Karpas-422 (cell line): ENCODE measurements at places on chromosomes 16 and 17. TPM values are rescaled to one million over a fixed set of nuclear protein-coding genes. Genes with fewer than 3 reads are reported as not detected.

The ADAD2 gene
- total RNA-seq = not detected in 2 replicates

The PRDM7 gene
- not detected in 2 replicates for total RNA-seq

The TBC1D3 gene
- total RNA-seq = 2.1 and 2.8 TPM in 2 replicates

The CD300C gene
- not detected in 2 replicates for total RNA-seq

The PTX4 gene
- not detected in 2 replicates for total RNA-seq

The NPIPA3 gene
- not detected in 2 replicates for total RNA-seq

The SRCAP gene
- 13.2 and 21.2 TPM in 2 replicates for total RNA-seq

The CBLN1 gene
- not detected in 2 replicates for total RNA-seq

The EMP2 gene
- not detected in 2 replicates for total RNA-seq

The SNAI3 gene
- total RNA-seq = 1.3 and 1.4 TPM in 2 replicates

The HBA2 gene
- total RNA-seq = not detected in 2 replicates

DNA sequence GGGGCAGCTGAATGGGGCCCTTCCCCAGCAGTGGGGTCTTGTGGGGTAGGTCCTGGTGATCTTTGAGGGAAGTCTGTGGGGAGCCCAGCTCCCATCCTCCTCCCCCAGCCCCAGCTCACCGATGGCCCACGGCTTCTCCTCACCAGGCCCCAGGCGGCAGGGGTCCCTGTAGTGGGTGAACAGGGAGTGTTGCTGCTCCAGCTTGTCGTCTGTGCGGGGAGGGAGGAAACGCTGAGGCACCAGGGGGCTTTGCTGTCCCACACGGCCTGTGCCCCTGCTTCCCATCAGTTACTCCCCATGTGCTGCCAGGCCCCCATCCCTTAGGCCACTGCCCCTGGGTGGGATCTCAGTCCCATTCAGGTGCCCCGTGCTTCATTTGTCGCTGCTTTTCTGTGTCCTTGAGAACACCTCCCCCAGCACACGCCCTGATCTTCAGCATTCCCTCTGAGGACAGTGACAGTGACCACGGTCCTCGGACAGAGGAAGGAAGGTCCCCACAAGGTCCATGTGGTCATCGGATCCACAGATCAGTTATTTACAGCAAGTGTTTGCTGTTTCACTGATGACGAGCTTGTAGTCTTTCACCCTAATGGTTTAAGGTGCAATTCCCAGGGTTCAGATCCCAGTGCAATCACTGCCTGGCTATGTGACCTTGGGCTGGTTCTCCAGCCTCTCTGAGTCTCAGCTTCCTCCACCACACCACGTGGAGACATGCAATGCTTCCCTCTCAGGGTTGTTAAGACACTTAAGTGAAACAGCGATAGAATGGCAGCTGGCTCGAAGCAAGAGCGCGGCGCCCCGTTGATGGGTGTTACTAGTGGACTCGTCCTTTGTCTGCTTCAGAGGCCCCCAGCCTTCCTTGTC is 53.1 kb downstream of the PRMT7 start:
- no peak for DNase-seq

DNA sequence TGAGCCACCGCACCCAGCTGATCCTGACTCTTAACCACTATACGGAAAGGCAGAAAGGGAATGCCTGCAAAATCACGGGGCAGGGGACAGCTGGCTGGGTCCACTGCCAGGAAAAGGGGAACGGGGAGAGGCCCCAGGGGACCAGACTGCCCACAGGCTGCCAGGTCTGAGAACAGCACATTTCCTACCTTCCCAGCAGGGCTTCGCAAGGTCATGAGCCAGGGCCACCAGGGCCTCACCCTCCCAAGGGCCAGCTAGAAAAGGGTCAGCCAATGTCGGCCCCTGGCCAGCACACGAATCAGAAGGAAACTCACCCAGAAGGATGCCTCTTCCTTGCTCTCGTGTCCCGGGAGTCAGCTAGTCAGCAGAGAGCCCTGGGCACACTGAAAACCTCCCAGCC is 118.4 kb downstream of the ZNF423 start:
- DNase-seq = no peak

DNA sequence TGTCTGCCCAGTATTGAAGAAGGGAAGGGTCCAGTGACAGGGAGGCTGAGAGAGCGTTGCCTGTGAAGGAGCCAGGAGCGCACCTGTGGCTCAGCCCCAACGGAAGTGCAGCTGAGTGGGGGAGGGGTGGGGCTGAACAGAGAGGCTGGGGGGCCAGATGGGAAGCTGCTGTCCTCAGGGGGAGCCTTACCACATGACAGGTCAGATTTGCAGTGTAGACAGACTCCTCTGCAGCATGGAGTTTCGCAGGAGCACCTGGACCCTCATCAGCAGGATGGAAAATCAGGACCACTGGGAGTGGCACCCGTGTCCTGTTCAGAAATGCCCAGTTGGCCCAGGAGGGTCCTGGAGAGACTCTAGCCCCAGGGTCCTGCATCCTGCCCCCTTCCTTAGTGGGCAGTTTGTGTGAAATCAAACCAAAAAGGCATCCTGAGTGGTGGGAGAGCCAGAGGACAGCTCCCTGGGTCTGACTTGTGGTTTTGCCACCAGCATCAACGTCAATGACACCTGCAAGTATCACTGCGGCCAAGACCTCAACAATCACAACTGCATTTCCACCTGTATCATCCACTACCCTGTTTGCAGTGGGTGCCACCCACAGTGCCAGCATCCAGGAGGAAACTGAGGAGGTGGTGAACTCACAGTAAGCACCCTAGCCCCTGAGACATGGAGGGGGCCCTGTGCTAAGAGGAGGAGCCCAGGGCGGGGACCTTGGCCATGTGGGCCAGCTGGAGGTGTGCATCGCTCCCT is 7.8 kb downstream of the CD300A start:
- no peak for DNase-seq

- no peak for DNase-seq
These were observed 205.3 kb downstream of the ZNF423 start for GRCh38 chr16:49650603-49651002.

DNA sequence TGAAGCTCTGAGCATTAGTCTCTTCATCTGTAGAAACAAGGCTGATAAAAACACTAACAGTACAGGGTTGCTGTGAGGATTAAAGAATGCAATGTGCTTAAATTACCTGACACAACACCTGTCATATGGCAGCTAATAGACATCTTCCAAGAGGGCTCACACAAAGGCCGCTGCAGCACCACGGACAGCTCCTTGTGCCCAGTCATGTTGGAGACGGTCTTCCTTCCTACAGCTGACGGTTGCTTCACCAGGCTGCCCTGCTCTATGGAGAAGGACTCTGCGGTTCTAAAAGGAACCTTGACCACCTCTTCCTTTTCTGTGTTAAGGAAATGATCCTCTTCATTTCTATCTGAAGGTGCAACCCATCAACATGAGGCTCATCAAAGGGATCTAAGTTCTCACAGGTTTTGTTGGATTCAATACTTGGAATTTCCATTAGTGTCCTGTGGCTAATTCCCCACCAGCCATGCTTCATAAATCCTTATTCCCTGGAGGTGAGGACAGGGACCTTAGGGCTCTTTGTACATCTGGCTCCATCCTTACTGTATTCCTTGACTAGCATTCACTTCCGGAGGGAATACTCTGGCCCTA is 138.9 kb upstream of the CES5A start:
- DNase-seq = peak; percentile 82

GRCh38 chr16:21638573-21638975 is 13.8 kb downstream of the IGSF6 start:
- no peak for DNase-seq

- DNase-seq = no peak
These were observed 79.0 kb downstream of the ANKRD11 start for GRCh38 chr16:89411335-89411850.

DNA sequence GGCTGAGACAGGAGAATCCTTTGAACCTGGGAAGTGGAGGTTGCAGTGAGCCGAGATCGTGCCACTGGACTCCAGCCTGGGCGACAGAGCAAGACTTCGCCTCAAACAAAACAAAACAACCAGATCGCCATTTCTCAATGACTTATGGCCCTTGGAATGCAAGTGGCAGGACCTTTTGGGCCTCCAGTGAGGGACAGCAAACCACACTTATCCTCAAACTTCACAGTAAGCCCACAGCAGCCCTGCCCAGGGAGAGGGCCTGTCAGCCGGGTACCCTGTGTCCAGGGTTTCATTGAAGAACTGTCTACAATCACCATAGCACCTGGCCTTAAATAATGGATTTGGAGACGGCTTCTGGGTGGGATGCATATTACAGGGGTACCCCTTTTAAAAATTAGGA is 11.7 kb downstream of the TRAF4 start:
- no peak for DNase-seq

- no peak for DNase-seq
These were observed 40.5 kb downstream of the USP7 start for GRCh38 chr16:8923199-8923598.

- peak; percentile 99 for DNase-seq
These were observed 1.9 kb upstream of the C16orf74 start for GRCh38 chr16:85752511-85753420.

GRCh38 chr16:52497067-52497816 is 49.7 kb downstream of the TOX3 start:
- DNase-seq = no peak

GRCh38 chr16:1071561-1072225 is 854 bp upstream of the SSTR5 start:
- DNase-seq = no peak

GRCh38 chr16:87317750-87318644 is 805 bp upstream of the C16orf95 start:
- peak; percentile 85 for DNase-seq

DNA sequence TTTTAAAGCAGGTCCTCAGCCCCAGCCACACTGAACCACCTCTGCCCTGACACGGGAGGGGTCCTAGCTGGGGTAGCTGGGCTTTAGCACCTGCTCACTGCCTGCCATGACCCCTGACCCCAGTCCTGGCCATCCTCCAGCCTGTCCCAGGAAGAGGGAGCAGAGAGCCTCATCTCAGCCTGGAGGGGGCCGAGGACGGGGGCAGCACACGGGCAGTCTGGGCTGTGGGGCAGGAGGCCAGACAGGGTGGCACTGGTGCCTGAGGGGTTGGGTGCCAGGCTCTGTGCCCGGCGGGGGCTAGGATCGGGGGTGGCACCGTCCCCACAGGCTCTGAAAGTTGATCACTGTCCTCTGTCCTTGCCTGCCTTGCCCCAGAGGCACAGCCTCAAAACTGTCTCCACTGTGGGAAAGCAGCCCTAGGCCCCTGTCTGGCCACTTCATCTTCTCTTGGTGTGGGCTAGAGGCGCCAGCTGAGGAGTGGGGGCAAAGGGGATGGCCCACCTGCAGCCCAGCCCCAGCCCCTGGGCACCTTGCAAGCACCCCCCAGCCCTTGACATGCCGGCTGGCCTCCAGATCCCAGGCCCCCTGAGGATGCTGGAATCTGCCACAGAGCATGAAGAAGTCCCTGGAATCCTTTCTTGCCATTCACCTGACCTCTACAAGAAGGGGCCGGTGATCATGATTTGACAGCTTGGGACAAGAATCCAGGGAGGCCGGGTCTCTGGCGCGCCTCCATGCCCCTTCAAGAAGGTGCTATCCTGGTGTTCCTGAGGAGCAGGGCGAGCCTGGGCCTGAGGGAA is 15.7 kb downstream of the ENDOV start:
- DNase-seq = no peak

DNA sequence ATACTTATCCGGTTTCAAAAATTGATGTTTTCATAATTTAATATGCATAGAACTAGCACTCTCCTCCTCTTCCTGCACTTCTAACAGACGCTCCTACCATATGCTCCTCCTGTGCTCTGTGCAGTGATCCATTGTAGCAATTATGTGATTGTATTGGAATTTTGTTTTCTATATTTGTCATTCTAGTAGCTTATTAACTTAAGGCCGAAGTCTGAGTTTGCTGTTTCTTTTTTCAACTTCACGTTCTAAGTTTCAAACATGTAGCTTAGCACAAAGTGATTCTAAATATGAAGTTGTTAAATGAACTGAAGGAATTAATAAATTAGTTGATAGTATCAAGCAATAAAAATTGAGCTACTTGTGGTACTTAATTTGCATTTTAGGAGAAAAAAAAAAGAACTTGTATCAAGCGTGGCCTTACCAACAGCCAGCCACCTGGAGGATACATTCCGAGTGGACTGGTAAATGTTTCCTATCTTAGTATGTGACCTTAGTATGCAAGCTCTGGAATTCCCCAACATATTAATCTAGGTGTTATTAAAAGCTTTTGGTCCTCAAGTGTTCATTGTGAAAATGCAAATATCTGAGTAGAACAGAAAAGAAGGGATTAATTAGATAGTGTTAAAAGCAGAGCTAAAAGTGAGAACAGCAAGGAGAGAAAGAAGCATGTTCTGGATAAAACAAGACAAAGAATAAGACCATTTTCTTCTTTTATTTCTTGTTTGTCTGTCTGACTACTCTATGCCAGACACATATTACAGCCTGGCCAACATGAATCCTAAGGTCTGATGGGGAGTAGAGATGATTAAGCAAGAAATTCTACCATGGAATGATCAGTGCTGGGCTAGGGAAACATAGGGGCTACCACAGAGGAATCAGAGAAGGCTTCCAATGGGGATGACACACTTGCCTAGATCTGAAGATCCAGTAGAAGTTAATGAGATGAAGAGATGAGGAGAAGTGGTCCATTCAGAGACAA is 290.4 kb upstream of the MON1B start:
- DNase-seq = no peak

DNA sequence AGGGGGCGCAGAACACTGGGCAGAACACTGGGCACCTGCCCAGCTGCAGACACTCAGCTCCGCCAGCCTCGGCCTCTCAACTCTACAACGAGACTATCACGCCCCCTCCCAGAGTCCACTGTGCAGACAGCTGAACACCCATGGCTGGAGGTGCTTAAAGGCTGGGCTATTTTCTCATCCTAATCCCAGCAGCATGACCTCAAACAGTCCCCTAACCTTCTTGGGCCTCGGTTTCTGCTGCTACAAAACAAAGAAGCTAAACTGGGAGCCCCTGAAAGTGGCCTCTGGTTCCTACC is 27.7 kb upstream of the ZNF469 start:
- DNase-seq = no peak

- DNase-seq = no peak
These were observed 56.2 kb downstream of the PGS1 start for GRCh38 chr17:78434455-78435329.

GRCh38 chr17:45143767-45144198 is 4.5 kb upstream of the HEXIM1 start:
- no peak for DNase-seq

GRCh38 chr17:19016297-19016696 is 11.7 kb upstream of the FAM83G start:
- DNase-seq = no peak

DNA sequence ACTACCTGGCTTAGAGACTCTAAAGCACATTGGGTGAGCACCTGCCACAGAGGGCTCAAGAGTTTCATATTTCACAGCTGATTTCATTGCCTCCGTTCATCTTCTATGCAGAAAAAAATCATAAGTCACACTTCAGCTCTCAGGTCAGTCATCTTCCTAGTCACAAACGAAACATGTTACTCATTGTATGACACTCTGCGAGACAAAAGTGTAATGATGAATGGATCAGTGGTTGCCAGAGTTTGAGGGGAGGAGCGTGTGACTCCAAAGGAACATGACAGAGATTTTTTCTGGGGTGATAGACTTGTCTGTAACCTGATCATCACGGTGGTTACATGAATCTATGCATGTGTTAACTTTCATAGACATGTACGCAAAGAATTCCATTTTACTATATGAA is 195.2 kb upstream of the CNTNAP4 start:
- no peak for DNase-seq

DNA sequence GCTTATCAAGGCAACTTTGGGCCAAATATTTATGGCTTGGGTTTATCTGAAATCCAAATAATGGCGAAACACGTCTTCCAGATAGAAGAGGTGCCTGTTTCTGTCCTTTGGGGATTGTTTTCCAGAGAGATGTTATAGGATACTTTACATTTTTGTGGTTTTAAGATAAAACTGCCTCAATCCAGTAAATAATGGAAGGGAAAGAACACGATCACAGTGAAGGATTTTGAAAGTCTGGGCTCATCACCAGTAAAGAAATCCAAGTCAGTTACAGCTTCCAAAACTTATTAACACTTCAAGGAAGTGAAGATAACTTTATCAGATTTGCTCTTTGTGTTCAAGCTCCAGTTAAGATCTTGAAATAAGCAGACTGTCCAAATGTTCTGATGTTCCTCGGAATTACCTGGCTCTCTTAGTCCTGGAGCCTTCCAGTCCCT is 30.1 kb downstream of the DNAH2 start:
- no peak for DNase-seq
